Cardiac fibroblast (primary cell): ENCODE measurements at places on chromosomes 7 and 10.

- DNase-seq: peak; percentile 9
Measured at GRCh38 chr10:119973281-119973680, 80.8 kb downstream of the SEC23IP start.

DNA sequence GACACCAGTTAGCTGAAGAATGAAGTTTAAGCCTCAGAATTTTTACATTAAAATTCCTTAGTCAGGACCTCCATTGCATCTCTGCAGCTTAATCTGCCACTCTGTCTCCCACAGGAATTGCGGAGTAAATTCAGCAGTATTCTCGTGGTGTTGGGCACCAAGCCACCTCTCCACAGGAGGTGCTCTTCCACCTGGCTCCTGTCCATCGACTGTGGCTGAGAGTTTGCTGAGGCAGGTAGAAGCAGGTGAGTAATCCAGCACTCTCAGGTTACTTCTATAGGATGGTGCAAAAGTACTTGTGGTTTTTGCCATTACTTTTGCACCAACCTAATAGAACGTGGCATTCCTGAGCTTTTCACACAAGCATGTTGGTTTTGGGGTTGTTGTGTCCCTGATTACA is 134.1 kb downstream of the GFRA1 start:
- no peak for DNase-seq

DNA sequence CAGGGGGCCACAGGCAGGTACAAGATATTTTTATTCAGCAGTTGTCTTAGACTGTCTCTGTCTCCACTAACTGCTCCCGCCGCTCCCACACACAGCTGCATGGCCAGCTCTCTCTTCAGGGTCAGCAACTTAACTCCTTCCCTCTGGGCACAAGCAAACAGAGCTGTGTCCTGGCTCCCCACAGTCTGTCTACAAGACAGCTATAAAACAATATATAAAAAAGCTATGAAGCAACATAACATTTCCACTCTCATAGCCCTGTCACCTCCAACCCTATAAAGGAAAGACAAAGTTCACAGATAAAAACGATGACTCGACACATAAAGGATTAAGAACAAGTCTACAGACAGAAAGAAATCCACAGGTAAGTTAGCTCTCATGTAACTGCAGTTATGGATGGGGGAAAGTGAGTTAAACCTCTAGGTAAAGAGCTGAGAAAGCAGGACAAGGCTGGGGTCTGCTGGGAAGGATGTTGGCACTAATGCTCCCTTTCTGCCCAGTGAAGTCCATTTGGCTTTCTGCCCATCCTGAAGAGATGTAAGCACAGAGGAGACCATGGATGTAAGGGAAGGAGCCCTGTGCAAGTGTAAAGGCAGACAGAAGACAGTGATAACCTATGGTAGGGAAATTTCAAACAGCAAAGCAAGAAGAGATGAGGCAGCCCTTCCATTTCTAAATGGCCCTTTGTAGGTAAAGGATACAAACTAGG is 27.0 kb downstream of the RAPGEF5 start:
- no peak for DNase-seq

DNA sequence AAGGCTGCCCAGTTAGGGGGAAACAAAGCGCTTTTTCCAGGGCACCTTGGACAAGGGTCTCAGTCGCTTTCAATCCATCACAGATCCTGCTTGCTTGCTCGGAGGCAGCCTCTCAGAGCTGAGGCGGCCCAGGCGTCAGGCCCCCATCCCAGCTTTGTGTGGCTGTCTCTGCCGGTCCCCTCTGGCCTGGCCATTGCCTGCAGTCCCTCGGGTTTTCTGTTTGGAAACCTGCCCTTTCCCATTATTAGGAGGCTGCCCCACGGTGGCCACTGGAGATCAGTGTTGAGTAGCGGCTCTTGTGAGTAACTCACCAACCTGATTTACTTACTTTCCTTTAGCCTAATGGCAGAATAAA is 216.1 kb downstream of the GLRX3 start:
- DNase-seq: no peak

- no peak for DNase-seq
Measured at GRCh38 chr7:74223711-74224510, 14.1 kb downstream of the LAT2 start.

GRCh38 chr7:155533827-155534690 is 12.3 kb downstream of the CNPY1 start:
- peak; percentile 16 for DNase-seq
